ENCODE measurements at places on chromosomes 5 and 9. TPM values are rescaled to one million over a fixed set of nuclear protein-coding genes. Genes with fewer than 3 reads are reported as not detected.

The FOXD4L3 gene
- 0.47 TPM for total RNA-seq

The COL15A1 gene
- 12.5 TPM for total RNA-seq

The CYLC2 gene
- total RNA-seq = not detected

The TRPM3 gene
- 20.6 TPM for total RNA-seq

The NR4A3 gene
- 8.7 TPM for total RNA-seq

The CRB2 gene
- 5.3 TPM for total RNA-seq

The BAAT gene
- 0.31 TPM for total RNA-seq

The PCDHGA2 gene
- total RNA-seq = 6.9 TPM

The GCNT1 gene
- 4.4 TPM for total RNA-seq

The PDZD2 gene
- total RNA-seq = 22.0 TPM

The BTNL8 gene
- total RNA-seq = not detected

The PIP5K1B gene
- total RNA-seq = 2.7 TPM

The ARHGEF28 gene
- total RNA-seq = 6.7 TPM

The DRD1 gene
- total RNA-seq = 6.1 TPM

The IFNB1 gene
- not detected for total RNA-seq

The ARL14EPL gene
- not detected for total RNA-seq

The PLK2 gene
- total RNA-seq = 448 TPM

The FGF10 gene
- total RNA-seq = 0.47 TPM

The PRSS3 gene
- total RNA-seq = not detected

The ZCCHC9 gene
- 10.3 TPM for total RNA-seq

The RNF224 gene
- not detected for total RNA-seq

The ADAMTS16 gene
- total RNA-seq = 0.62 TPM

The SHOC1 gene
- 0.16 TPM for total RNA-seq

The HINT2 gene
- total RNA-seq = 7.0 TPM

The IL11RA gene
- total RNA-seq = 5.0 TPM

The SPATA31A3 gene
- total RNA-seq = not detected

The GPX8 gene
- 4.4 TPM for total RNA-seq

The ZNF300 gene
- 89.4 TPM for total RNA-seq

The PRPF4 gene
- total RNA-seq = 23.7 TPM

The PTGDS gene
- total RNA-seq = 52.1 TPM

The GEMIN5 gene
- total RNA-seq = 23.1 TPM

The SYK gene
- total RNA-seq = 1.9 TPM

The LPAR1 gene
- 26.4 TPM for total RNA-seq

The INSL4 gene
- total RNA-seq = not detected

The ARL15 gene
- 125 TPM for total RNA-seq

The OR13C9 gene
- total RNA-seq = 0.62 TPM

The SLC34A3 gene
- total RNA-seq = 0.16 TPM

The AIF1L gene
- 17.8 TPM for total RNA-seq

The ARAP3 gene
- total RNA-seq = 3.3 TPM

The RXRA gene
- total RNA-seq = 6.6 TPM

The ZFP37 gene
- 27.8 TPM for total RNA-seq

The B4GALT7 gene
- total RNA-seq = 15.8 TPM

The KIF24 gene
- 0.78 TPM for total RNA-seq

The ADGRV1 gene
- 474 TPM for total RNA-seq

The TRPM6 gene
- 1.1 TPM for total RNA-seq

The PCDHB2 gene
- total RNA-seq = 14.2 TPM

The DDX4 gene
- total RNA-seq = not detected

The FCN1 gene
- total RNA-seq = 1.1 TPM

The ARHGEF37 gene
- 1.4 TPM for total RNA-seq

The CCL19 gene
- not detected for total RNA-seq

The IL31RA gene
- 0.16 TPM for total RNA-seq
